Activated T-helper 9 cell treated with anti-CD3 and anti-CD28 coated beads, Interleukin-2, amount 50 U/mL, for 16 hours (primary cell): ENCODE measurements at places on chromosomes 5 and 9.

DNA sequence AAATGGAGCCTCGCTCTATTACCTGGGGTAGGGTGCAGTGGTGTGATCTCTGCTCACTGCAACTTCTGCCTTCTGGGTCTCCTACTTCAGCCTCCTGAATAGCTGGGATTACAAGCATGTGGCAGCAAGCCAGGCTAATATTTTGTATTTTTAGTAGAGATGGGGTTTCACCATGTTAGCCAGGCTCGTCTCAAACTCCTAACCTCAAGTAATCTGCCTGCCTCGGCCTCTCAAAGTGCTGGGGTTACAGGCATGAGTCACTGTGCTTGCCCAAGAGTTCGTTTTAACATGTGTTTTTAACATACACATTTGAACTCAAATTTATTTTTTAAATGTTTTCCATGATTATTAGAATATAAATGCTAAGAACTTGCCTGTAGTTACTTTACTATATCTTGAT is 34.2 kb downstream of the MARCHF6 start:
- no peak for DNase-seq

- no peak for DNase-seq
Observed at GRCh38 chr5:98360548-98360947, 412.9 kb upstream of the RGMB start.

GRCh38 chr9:123322273-123323195 is 33.5 kb upstream of the CRB2 start:
- peak; percentile 11 for DNase-seq

DNA sequence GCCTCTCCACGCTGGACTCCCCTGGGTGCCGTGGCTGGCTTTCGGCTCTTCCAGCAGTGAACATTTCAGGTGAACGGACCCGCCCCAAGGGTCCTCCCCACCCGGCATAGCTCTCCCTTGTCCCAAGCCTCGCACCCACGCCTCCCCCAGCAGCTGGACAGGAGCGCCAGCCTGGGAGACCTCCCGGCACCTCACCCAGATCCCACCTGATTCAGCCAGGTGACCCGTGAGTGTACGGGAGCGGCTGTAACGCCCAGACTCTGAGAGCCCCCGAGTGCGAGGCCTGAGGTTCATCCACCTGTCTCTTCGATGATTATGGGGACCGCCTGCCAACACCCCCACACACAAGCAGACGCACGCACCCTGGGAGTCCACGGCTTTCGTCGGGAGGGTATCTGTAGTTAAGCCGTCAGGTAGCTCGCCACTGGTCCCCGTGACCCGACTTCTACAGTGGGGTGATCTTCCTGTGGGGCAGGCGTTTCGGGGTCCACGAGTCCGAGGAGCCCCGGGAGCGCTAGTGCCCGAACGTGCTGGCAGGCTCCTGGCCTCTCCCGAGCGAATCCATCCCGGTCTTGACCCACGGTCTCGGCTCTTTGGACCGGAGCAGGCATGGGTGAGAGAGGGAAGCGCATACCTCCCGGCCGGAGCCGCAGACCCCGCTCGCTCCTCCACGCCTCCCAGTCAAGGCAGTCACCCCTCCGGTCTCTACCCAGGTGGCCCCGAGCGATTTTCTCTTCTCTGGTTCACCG is 14.9 kb downstream of the TRIM7 start:
- no peak for DNase-seq

GRCh38 chr9:122988920-122989621 is 44.4 kb upstream of the GPR21 start:
- no peak for DNase-seq

GRCh38 chr9:69411246-69411645 is 86.2 kb downstream of the ENTREP1 start:
- no peak for DNase-seq

- DNase-seq, result no peak
Observed at GRCh38 chr5:147346006-147346561, 111.3 kb downstream of the STK32A start.

- no peak for DNase-seq
Observed at GRCh38 chr9:98865284-98865875, 57.9 kb downstream of the GALNT12 start.

DNA sequence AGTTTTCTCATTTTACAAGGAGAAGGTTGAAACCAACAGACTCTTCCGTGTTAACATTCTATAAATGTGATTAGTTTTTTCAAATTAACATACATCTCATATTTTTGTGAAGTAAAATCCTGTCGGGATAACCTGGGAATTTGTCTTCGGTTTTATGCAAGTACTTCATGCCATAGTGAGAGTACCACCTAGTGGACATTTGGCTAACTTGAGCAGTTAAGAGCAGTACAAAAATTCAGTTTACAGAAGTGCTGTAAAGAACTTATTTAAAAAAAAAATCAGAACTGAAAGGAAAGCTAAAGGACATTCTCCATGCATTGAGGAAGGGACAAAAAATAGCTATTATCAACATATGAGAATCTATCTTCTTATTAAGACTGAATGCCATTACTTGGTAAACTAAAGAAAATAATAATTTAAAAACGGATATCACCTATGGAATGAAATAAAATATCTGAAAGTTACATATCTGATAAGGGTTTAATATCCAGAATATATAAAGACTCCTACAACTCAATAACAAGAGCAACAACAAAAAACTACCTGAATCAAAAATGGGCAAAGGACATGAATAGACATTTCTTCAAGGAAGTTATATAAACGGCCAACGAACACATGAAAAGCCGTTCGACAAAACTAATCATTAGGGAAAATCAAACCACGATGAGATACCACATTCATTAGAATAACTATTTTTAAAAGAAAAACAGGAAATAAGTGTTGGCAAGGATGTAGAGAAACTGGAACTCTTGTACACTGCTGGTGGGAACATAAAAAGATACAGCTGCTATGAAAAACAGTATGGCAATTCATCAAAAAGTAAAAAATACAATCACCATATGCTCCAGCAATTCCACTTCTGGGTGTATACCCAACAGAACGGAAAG is 117.0 kb upstream of the GNA14 start:
- DNase-seq, result no peak

DNA sequence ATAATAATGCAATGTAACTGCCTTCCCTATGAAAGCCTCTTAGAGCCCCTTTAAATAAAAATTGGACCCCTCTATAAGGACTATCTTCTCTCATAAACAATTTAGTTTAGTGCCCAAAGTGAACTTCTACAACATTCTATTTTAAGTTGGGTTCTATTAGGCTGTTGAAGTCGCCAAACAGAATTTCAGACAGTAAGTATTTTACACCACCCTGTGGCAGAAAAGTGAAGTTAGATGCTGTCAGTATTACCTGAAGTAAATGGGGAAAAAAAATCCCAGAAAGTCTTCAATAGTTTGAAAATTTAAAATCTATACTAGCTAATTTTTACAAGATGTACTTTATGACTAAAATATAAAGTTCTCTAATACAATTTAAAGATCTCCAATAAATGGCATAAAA is 29.5 kb downstream of the CAAP1 start:
- DNase-seq, result no peak

DNA sequence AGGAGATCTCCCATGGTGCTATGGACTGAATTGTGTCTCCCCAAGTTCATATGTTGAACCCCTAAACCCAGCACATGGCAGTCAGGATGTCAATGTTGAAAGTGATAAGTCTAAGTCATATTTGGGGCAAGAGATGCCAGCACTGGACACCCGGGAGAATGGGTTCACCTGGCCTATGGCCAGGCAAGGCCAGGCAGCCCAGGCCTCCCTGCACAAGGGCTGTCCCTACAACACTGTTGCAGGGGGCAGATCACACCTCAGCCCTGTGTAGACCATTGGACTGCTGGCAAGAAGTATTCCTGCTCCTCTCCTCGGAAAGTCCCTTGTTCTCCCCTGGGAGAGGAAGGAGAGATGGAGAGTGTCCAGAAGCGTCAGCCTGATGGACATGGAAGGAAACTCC is 240.5 kb downstream of the GADD45G start:
- DNase-seq, result no peak

DNA sequence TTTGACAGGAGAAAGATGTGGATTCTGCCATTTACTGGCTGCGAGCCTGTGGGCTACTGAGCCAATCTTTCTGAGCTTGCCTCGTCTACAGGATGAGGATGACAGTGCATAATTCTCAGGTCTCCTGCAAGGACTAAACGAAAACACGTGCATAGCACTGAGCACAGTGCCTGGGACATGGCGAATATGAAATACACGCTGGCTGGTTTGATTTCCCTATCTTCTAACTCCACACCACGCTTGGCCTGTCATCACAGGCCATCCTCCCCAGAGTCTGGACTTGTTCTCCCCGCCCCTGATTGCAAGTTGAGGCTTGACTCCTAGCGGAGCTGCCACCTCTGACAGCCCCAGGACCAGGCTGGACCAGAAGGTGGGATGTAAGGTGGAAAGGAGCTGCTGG is 37.9 kb downstream of the ARPC5L start:
- DNase-seq, result no peak

DNA sequence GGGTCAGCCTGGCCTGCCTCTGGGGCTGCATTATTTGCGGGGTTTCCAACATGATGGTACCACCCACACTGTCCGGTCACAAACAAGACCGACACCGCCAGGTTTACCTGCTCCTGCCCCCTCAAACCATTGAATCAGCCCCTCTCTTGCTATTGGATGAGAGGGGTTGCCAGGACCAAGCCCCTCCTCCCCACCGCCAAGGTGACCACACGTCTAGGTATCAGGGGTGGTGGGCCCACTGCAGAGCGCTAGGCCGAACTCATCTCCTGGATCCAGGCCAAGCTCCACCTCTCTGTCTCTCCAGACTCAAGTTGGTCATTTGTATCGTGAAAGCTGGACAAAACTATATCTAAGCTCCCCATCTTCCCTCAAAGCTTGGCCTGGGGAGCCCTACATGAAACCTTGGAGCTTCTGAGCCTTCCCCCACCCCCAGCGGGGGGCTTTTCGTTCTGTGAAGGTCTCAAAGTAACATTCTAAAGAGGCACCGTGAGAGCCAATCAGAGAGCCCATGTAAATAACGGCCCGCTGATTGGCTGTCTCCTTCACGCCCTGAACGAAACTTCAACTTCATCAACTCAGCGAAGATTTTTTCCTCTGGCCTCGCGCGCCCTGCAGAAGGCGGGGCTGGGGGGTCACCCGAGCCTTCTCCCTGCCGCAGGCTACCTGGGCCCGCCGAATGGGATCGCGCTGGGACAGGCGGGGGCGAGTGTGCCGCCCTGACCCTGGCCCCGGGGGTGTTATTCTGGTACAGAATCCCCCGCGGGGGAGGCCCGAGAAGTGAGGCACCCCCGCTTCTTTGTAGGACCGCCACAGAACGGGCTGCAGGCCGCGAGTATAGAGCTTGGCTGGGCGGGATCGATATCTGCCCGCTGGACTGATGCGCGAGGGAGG is 49.6 kb upstream of the PSD2 start:
- peak; percentile 22 for DNase-seq

- no peak for DNase-seq
Observed at GRCh38 chr5:90477621-90478215, 3.1 kb downstream of the POLR3G start.

- DNase-seq, result no peak
Observed at GRCh38 chr5:151125421-151125820, 32.2 kb downstream of the ANXA6 start.

DNA sequence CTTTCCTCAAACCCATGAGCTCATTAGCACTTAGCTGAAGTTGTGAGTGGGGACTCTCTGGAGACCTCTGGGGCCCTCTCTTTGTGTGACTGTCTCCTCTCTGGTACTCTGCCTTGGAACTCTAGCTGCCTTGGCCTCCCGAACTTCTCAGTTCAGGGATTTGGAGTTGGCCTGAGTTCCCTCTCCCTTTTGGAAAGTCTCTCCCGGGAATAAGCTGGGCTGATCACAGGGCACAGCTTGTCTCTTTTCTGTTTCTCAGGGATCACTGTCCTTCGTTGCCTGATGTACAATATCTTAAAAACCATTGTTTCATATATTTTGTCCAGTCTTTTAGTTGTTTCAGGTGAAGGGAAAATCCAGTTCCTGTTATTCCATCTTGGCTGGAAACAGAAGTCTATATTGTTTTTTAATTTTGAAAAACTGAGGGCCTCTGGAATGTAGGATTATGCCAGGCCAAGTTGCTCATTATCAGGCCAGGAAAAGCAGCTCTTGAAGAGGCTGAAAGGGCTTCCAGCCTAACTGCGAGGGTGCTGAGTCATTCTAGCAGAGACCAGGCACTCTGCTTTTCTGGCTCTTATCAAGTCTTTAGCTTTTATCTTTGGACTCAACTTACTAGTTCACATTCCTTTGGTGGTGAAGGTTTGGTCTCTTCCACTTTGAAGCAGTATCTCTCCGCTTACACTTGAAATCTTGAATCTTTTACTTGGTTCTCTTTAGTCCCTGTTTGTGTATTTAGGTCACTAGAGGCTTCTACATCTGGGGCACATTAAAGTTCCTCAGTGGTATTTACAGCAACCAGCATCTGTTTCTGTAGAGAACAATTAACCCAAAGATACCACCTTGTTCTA is 8.4 kb upstream of the RGS3 start:
- no peak for DNase-seq

DNA sequence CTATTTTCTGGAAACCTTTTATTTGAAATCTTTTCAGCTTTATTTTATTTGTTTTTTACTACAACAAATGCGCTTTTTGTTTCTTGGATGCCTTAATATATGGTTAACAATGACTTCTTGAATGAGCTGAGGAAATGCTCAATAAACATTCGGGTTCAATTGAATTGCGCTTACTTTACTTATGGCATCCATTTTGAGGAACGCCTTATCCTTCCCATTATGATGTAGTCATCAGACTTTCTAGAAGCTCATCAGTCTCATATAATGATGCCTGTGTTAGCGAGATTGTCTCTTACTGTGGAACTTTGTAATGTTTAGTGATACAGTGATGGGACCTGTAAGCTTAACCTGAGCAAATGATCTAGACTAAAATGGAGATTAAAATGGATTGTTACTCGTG is 916 bp downstream of the SHLD3 start:
- no peak for DNase-seq

DNA sequence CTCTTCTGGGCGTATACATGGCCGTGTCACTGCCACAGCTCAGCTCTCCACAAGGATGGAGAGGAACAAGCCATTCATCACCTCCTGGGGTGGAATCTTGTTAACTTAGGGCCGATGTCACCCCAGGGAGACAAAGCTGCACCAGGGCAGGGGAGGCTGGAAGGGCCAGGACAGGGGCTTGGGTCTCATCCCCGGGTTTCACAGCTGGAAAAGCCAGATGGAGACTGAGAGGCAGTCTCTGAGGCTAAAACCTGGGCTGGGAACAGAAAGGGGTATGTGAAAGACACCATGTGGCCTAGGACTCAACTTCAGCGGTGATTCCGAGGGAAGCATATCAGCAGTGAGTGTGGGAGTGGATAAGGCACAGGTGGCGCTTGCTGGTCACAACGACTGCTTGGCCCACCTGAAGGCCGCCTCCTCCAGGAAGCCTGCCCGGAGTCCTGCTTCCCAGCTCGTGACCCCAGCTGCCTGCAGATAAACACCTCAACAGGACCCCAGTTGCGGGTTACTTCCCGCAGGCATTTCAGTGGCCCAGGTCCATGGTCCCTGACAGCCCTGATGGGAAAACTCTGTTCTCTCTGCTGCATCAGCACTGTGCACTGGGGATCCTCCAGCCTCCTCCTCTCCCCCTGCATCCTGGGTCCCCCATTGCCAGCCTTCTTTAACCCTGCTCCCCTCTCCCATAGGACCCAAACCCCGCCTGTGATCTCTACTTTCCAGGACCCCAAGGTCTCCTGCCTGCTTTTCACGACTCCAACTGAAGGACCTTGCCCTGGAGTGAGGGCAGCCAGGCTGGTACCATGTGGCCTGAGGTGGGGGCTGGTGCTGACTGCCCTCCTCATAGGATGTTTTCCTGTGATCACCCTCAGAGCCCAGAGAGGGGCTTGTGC is 51.7 kb upstream of the FCN1 start:
- no peak for DNase-seq

- no peak for DNase-seq
Observed at GRCh38 chr9:87322840-87323635, 174.6 kb upstream of the DAPK1 start.

GRCh38 chr5:139597134-139597533 is 36.0 kb downstream of the UBE2D2 start:
- DNase-seq, result no peak

GRCh38 chr9:86481466-86481865 is 127.3 kb upstream of the TUT7 start:
- DNase-seq, result no peak
